Tibial artery (tissue), 4 donors: ENCODE measurements at places on chromosomes 2 and 18.

DNA sequence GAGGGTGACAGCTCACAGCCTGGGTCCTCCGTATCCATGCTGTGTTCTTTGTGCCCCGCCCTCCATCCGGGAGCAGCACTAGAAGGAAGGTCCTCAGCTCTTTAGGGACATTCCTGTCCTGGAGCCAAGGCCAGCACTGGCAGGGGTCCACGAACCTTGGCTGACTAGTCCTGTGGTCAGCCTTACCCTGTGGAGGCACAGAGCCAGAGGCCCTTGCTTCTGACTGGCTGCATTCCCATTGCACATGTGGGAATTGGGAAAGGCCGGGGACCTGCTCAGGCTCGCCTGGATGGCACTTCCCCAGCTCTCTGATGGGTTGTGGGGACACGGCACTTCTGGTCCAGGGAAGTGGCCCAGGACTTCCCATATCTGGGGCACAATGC lies 24.9 kb upstream of the RHOB start:
- peak; percentile 99 for DNase-seq
- no peaks in the 10 kb centered on the region for H3K36me3 ChIP-seq
- H3K4me3 ChIP-seq, result no peak overlapping the region
- H3K27me3 ChIP-seq, result no peaks in the 10 kb centered on the region
- H3K27ac ChIP-seq, result peak overlapping the region; percentile 78

DNA sequence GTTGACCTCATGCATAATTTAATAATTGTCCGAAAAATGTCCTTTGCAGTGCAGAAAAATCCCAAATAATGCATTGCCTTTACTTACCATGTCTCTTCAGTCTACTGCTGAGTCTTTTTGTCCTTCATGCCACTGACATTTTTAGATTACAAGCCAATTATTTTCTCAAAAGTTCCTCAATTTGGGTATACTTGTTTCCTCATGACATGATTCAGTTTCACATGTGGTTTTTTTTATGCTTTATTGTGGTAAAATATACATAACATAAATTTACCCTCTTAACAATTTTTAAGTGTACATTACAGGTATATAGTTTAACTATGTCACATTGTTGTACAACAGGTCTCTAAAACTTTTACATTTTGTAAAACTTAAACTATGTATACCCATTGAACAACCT lies 81.0 kb downstream of the EPC2 start:
- no peaks in the 10 kb centered on the region for H3K36me3 ChIP-seq
- H3K4me3 ChIP-seq, result no peak overlapping the region
- H3K27ac ChIP-seq, result no peak overlapping the region
- no peaks in the 10 kb centered on the region for H3K27me3 ChIP-seq
- peaks cover 43% of the 10 kb centered on the region for H3K4me1 ChIP-seq

DNA sequence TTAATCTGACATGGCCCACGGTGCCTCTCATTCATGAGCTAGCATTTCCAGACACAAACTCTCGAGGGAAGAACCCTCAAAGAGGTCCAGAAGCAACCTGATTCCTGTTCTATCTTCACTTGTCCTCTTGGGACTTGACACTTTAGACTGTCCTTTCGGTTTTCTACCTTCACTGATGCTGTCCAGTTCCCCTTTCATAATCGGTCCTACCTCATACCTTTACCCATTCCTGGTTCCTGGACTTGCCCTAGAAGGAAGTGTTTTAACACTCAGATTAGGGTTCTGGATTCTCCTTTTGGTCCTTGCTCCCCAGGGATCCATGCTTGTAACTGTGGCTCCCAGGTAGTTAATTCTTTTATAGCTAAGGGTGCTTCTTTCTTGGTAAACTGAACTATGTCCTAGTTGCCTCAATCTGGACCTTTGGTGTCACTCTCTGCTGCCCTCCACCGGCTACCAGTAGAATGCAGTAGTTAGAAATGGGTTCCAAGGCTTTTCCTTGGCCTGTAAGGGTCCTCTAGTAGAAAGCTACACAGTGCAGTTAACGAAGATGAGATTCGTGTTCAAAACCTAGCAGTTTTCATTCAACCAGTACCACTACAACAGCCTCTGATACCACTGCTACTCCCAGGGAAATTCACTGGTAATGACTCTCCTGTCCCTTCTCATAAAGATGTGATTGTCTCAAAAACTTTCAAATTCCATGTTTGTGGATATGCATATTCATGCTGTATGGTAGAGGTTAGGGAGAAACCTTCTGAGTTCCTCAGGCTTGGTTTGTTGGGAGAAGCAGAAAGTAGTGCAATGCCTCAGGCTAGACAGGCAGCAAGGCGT lies 178.1 kb upstream of the CYP26B1 start:
- H3K4me3 ChIP-seq, result no peak overlapping the region
- DNase-seq, result no peak
- no peaks in the 10 kb centered on the region for H3K36me3 ChIP-seq
- no peaks in the 10 kb centered on the region for H3K4me1 ChIP-seq
- H3K27ac ChIP-seq, result no peak overlapping the region

GRCh38 chr2:38601463-38602135 lies 1.1 kb downstream of the HNRNPLL start:
- peak overlapping the region; percentile 94 for H3K27ac ChIP-seq
- H3K27me3 ChIP-seq, result no peaks in the 10 kb centered on the region
- H3K4me3 ChIP-seq, result peak overlapping the region; percentile 64
- no peak for DNase-seq
- peaks cover 13% of the 10 kb centered on the region for H3K4me1 ChIP-seq

- no peaks in the 10 kb centered on the region for H3K27me3 ChIP-seq
- H3K4me1 ChIP-seq, result no peaks in the 10 kb centered on the region
- H3K27ac ChIP-seq, result no peak overlapping the region
- DNase-seq, result no peak
- H3K36me3 ChIP-seq, result no peaks in the 10 kb centered on the region
Observed at GRCh38 chr18:10726198-10727068, 200.6 kb downstream of the NAPG start.

- H3K36me3 ChIP-seq, result no peaks in the 10 kb centered on the region
- no peak for DNase-seq
- H3K27me3 ChIP-seq, result no peaks in the 10 kb centered on the region
- no peak overlapping the region for H3K4me3 ChIP-seq
Observed at GRCh38 chr2:143482316-143482715, 353.1 kb downstream of the ARHGAP15 start.

- H3K36me3 ChIP-seq, result no peaks in the 10 kb centered on the region
- H3K4me3 ChIP-seq, result no peak overlapping the region
- no peaks in the 10 kb centered on the region for H3K4me1 ChIP-seq
- H3K27me3 ChIP-seq, result no peaks in the 10 kb centered on the region
- no peak for DNase-seq
Observed at GRCh38 chr18:51789871-51790270, 550.1 kb upstream of the DCC start.

GRCh38 chr2:177885828-177886466 lies 186.6 kb downstream of the PDE11A start:
- H3K36me3 ChIP-seq, result no peaks in the 10 kb centered on the region
- no peak overlapping the region for H3K4me3 ChIP-seq
- H3K27ac ChIP-seq, result no peak overlapping the region

- DNase-seq, result no peak
- no peaks in the 10 kb centered on the region for H3K36me3 ChIP-seq
- no peak overlapping the region for H3K4me3 ChIP-seq
- no peak overlapping the region for H3K27ac ChIP-seq
- no peaks in the 10 kb centered on the region for H3K4me1 ChIP-seq
Observed at GRCh38 chr18:79008356-79008940, 28.8 kb downstream of the SALL3 start.

- no peak for DNase-seq
- H3K4me3 ChIP-seq, result no peak overlapping the region
- H3K4me1 ChIP-seq, result no peaks in the 10 kb centered on the region
- H3K27ac ChIP-seq, result no peak overlapping the region
- H3K36me3 ChIP-seq, result no peaks in the 10 kb centered on the region
Observed at GRCh38 chr18:50751490-50751889, 68.3 kb downstream of the MRO start.

DNA sequence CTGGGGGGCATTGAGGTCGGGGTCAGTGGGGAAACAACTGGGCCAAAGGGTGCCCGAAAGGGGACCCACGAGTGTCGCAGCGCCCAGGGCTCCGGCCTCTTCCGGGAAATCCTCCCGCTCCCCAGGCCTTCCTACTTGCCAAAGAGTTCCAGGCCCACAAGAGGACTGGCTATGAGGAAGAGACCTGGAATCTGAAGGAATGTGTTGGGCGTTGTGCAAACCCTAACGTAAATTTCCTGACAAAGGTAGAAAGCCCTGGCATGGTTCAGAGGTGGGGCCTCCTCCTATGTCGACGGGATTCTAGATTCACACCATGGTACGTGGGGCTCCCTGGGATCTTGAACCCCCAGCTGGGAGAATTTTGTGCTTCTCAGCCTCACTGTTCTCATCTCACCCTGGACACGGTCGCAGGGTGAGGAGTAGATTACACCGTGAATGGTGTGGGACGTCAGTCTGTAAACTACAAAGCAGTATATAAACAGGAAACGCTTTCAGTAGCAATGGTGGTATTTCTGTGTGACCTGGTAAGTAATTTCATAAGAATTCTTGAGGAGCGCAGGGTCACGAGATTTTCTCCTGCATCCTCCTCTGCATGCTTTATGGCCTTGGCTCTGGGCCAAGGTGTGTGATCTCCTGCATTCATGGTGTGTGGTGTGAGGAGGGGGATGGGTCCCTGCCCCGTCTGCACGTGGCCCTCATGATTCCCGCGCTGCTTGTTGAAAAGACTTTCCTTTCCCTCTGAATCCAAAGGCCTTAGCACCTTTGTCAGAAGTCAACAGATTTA lies 868 bp downstream of the HSBP1L1 start:
- H3K27me3 ChIP-seq, result no peaks in the 10 kb centered on the region
- H3K36me3 ChIP-seq, result peaks cover 20% of the 10 kb centered on the region
- DNase-seq, result no peak

DNA sequence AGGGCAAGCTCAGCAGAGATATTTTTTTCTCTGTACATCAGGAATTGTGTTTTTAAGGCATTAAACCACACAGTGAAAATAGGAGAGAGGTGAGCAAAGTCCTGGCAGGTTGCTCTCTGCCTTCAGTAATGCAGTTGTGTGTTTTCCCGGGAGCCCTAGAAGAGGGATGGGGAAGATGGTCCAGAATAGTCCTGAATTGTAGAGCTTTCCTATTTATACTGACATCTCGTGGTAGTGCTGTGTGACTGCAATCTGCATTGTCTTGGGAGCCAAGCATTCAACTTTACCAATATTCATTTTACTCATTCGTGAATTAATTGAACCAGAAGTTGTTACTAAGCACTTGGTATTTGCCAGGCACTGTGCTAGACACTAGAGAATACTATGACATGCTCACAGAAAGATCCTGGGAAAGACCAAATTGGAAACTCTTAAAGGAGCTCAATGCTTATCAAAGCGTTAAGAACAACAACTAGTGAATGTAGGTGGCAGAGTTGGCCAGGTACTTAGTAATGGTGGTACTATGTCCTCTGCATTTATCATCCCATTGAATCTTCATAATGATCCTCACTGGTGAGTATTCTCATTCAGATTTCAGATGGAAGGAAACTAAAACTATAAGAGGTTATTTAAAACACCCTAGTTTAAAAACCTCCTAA lies 214.6 kb downstream of the TRIB2 start:
- no peak for DNase-seq
- no peak overlapping the region for H3K27ac ChIP-seq
- peaks cover 27% of the 10 kb centered on the region for H3K4me1 ChIP-seq
- no peaks in the 10 kb centered on the region for H3K27me3 ChIP-seq

DNA sequence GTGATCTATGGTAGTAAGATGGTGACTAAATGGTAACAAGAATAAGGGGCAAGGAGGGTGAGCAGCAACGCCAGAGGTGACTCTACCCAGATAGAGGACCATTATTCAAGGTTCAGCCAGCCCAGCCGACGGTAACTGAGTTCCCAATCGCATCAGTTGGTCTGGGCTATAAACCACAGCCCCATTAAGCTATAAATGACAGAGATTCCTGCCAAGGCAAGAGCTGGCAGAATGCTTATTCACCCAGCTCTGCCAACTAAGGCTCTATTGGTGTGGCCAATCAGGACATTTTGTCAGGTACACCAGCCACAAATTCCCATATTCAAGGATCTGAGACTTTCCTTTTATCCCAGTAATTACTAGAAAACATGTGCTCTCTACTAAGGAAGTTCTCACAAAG lies 3.6 kb downstream of the CHN1 start:
- H3K4me1 ChIP-seq, result peaks cover 33% of the 10 kb centered on the region
- no peak overlapping the region for H3K27ac ChIP-seq
- no peaks in the 10 kb centered on the region for H3K27me3 ChIP-seq
- no peaks in the 10 kb centered on the region for H3K36me3 ChIP-seq

DNA sequence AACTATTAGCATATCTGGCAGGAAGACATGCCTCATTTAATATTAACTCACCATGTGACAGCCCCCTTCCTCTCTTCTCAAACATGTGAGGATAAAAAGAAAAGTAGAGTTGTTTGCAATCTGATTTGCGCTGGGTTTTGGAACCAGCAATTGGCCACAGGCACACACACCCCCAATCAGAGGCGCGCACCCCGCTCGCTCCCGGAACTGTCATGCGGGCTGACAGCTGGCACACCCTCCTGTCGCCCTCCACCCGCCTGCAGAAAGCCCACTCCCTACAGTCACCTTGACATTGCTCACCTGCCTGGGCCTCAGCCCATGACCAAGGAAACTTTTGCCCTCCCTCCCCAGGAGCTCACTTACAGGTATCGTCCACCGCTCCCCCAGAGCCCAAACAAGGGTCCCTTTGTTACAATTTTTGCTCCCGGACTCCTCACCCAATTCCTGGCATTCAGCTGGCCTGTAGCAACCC lies 1.1 kb downstream of the COBLL1 start:
- H3K27ac ChIP-seq, result peak overlapping the region; percentile 98
- H3K4me1 ChIP-seq, result peaks cover 15% of the 10 kb centered on the region
- no peaks in the 10 kb centered on the region for H3K27me3 ChIP-seq
- H3K4me3 ChIP-seq, result peak overlapping the region; percentile 96
- DNase-seq, result peak; percentile 76

DNA sequence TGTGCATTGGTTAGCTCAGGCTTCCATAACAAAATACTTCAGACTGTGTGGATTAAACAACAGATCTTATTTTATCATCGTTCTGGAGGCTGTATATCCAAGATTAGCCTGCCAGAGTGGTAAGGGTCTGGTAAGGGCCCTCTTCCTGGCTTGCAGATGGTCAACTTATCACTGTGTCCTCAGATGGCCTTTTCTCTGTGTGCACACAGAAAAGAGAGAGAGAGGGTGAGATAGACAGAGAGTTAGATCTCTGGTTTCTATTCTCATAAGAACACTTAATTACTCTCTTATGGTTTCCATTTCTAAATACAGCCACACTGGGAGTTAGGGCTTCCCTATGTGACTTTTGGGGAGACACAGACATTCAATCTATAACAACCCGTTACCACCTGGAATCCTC lies 1003.5 kb downstream of the TSN start:
- no peak overlapping the region for H3K4me3 ChIP-seq
- H3K27me3 ChIP-seq, result no peaks in the 10 kb centered on the region
- no peak for DNase-seq
- no peaks in the 10 kb centered on the region for H3K4me1 ChIP-seq

GRCh38 chr18:76981396-76981968 lies 151.1 kb downstream of the MBP start:
- no peaks in the 10 kb centered on the region for H3K4me1 ChIP-seq
- H3K4me3 ChIP-seq, result no peak overlapping the region
- H3K27ac ChIP-seq, result no peak overlapping the region

GRCh38 chr18:66647671-66648070 lies 43.8 kb upstream of the CDH19 start:
- no peaks in the 10 kb centered on the region for H3K36me3 ChIP-seq
- no peak overlapping the region for H3K27ac ChIP-seq
- no peaks in the 10 kb centered on the region for H3K4me1 ChIP-seq
- H3K27me3 ChIP-seq, result no peaks in the 10 kb centered on the region
- H3K4me3 ChIP-seq, result no peak overlapping the region
